Tongue (tissue), 3 donors: ENCODE measurements at places on chromosomes 7 and 10.

- no peak for DNase-seq
Measured at GRCh38 chr7:124310934-124311390, 278.1 kb upstream of the TMEM229A start.

DNA sequence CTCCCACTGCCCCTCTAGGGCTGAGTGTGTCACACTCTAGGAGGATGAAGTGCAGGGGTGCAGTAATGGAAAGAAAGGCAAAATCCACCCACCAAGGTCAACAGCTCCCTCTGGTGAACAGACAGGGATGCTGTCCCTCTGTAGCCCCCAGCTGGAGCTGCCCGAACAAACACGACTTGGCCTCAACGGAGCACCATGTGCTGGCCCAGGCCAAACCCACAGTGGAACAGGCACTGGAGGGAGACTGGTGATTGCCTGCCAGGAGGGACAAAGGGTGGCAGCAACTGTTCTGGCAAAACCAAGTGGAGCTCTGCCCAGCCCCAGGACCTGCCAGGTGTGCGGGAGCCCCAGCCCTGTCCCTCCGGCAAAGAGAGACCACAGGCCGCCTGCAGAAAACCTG is 20.7 kb downstream of the PDIA4 start:
- no peak for DNase-seq

- DNase-seq = no peak
Measured at GRCh38 chr7:108456845-108457540, 757 bp upstream of the NRCAM start.

GRCh38 chr10:50432211-50433009 is 181.1 kb upstream of the ASAH2 start:
- DNase-seq = no peak

DNA sequence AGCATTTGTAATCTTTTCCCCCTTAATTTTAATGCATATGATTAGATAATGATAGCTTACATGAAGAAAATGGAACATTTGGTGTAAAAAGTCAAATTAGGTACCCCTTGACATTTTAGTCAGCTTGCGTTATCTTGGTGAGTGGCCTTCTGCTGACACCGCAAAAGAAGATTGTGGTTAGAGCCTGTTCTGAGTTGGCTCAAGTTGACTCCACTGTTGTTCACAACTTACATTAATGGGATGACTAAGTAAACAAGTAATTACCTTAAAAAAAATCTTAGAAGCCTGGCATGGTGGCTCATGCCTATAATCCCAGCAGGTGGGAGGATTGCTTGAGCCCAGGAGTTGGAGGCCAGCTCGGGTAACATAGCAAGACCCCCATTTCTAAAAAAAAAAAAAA is 24.2 kb downstream of the TRRAP start:
- no peak for DNase-seq
